ENCODE measurements at places on chromosomes 2 and 18. TPM values are rescaled to one million over a fixed set of nuclear protein-coding genes. Genes with fewer than 3 reads are reported as not detected.

The CD8B2 gene
- total RNA-seq: not detected

The HOXD11 gene
- not detected for total RNA-seq

GRCh38 chr2:106575955-106576354 lies 88.8 kb downstream of the CD8B2 start:
- no peak for DNase-seq

DNA sequence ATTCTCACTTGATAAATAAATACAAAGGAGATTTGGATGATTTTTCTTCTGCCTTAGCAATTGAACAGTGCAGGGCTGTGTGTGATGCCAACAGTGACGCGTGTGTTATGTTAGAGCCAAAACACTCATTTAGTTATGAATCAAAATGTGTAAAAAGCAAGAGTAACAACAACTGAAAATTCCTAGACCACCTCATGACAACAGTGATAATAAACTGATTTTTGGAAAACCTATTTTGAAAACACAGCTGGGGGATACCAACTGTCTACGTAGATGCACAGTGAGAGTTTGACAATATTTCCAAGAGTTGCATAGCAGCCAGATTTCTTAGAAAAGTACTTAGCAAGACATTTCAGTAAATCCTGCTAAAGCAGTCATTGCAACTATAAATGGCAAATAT lies 323.9 kb downstream of the GALR1 start:
- DNase-seq: no peak

DNA sequence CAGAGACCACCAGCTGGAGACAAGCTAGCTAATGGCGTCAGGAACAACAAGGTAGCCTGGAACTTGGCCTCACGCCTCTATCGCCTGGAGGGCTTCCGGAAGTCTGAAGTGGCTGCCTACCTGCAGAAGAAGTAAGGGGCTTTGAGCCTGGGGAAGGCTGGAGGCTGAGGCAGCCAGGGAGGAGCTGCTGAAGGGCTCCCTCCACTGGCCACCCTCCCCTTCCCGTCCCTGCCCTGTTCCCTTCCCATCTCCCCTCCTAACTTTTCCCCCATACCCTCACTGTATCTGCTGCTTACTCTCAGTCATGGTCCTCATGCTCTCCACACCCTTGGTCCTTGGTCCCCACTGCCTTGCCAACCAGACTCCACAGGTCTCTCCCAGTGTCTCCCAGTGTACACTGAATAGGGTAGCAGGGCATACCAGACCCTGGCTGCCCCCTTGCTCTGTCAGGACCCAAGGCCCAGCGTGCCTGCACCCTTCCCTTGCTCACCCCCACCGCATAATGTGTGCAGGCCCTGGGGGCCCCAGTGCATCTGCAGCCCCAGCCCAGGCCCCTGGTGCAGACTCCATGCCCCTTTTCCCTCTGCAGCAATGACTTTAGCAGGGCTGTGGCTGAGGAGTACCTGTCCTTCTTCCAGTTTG lies 18.8 kb downstream of the PSD4 start:
- no peak for DNase-seq

DNA sequence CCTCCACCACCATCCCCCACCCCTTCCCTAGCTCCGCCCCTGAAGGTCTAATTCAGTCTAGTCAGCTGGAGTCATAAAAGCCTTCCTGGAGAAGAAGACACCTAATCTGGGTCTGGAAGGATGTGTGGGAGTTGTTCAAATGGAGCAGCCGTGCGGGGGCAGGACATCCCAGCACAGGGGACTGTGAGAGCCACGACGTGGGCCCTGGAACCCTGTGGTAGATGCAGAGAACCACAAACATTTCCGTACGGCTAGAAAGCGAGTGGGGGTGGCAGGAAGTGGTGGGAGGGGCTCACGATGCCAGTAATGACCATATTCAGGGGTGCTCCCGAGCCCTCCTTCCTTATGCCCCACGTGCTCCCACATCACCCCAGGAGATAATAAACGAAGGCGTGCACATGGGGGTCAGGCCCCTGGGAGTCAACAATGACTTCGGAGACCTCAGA lies 20.9 kb upstream of the COL6A3 start:
- peak; percentile 72 for DNase-seq

DNA sequence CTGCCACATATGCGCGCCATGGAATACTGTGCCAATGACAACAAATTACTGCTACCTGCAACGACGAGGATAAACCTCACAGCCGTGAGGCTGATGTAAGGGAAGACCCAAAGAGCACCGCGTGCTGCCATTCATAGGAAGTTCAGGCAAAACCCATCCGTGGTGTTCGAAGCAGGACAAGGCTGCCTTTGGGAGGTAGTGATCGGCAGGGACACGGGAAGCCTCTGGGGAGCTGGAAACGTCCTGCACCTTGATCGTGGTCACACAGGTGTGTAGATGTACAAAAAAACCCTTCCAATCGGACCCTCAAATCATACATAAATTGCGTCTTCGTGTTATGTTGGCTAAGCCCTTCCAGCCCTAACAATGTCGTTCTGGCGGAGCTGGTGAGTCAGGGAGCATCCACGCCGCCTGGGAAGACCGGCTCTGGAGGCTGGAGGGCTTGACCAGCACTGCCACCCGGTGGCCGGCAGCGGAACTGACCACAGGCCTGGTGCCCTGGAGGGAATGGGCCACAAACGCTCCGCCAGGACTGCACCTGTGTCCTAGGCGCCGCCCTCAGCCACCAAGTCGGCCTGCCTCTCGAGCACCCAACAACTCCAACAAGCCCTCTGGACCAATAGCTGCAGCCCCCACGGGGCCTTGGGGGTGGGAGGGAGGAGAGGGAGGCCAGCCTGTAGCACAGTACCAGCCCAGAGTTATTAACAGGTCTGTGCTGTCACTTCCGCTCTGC lies 4.1 kb upstream of the NEURL3 start:
- peak; percentile 93 for DNase-seq

- no peak for DNase-seq
Measured at GRCh38 chr2:17228461-17228860, 289.8 kb downstream of the RAD51AP2 start.

Measured in PC-3 (cell line).